ENCODE measurements at places on chromosomes 2 and 18.
A peak's percentile ranks its signal among the peaks of the same experiment; 100 is the strongest.

- no peak for DNase-seq
Measured at GRCh38 chr18:49400398-49401072, 59.9 kb downstream of the DYM start.

- no peak for DNase-seq
Measured at GRCh38 chr2:239949075-239949474, 76.1 kb downstream of the NDUFA10 start.

- no peak for DNase-seq
Measured at GRCh38 chr2:152598975-152599759, 118.1 kb downstream of the PRPF40A start.

- DNase-seq = no peak
Measured at GRCh38 chr2:6089474-6089873, 397.3 kb downstream of the SOX11 start.

DNA sequence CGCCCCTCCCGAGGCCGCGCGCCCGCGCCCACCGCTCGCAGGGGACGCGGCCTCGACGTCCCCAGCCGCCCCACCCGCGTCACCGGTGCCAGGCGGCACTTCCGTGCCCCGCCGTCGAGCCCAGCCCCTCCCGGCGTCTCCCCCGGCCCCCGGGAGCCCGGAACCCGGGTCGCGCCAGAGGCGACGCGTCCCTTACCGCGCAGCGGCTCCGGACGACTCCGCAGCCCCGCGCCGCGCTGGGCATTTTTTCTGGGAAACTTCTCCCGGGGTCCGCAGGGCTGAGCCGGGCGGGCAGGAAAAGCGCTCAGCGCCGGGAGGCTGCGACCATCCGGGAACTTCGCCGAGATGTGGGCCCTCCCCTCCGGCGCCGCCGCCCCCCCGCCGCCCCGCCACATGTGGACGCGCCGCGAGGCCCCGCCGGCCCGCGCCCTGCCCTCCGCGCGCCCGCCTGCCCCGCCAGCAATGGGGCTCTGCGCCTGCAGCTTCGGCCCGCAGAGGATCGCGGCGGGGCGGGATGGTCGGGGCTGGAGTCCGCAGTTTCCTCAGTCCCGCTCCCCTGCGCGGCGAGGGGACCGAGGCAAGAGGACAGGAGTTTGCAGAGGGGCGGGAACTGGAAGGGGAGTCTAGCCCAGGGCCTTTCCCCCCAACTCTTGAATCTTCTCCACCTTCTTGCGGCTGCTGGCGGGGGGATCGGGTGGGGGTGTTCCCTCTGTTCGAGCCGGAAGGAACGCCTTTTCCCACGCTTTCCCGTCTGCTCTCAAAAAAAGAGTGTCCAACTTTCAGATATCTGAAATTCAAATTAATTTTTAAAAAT is 81.5 kb downstream of the CHRNA1 start:
- DNase-seq = peak; percentile 73

GRCh38 chr2:23541503-23542229 is 156.7 kb downstream of the KLHL29 start:
- peak; percentile 56 for DNase-seq

- no peak for DNase-seq
Measured at GRCh38 chr2:85996591-85996990, 107.8 kb upstream of the ST3GAL5 start.

DNA sequence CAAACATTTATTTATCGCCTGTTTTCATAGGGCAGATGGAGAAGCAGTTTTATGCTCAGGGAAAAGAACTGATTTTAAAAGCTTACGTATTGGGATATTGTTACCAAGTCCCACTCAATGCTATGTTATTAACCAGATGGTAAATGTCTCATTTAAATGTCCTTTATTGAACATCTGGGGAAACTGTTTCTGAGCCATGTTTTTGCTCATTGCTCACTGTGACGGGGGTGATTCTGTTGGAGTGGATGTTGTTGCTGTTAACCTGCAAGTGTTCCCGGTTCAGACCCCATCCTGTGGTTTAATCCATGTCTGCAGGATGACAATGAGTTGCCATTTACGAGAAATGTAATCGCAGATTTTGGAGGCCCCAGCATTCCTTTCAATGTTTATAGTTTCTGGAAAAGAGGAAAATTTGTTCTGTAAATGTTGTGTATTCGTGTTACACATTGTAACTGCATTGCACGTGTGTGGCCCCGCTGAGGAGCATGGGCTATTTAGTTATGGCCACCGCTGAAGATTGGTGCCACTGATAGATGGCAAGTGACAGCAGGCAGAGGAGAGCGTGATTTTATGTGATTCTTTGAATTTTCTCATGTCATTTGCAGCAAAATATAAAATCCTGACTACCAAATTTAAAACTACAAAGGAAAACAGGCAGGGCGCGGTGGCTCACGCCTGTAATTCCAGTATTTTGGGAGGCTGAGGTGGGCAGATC is 174.8 kb upstream of the COPS8 start:
- no peak for DNase-seq

DNA sequence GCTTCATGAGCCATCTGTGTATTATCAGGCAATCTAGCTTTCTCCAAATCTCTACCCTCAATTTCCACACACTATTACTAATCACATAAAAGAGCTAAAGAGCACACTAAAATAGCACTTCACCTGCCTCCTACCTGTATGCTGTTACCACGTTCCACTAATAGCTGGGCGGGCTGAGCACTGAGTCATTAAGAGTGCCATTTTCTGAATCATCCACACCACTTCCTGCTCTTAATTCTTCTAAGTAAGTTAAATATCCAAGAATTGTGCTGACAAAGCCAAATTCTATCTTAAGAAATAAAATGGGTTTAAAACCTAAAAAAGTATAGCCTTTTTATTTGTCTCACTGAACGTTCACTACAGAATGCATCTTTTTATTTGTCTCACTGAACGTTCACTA is 35.7 kb downstream of the NOL10 start:
- DNase-seq = no peak

DNA sequence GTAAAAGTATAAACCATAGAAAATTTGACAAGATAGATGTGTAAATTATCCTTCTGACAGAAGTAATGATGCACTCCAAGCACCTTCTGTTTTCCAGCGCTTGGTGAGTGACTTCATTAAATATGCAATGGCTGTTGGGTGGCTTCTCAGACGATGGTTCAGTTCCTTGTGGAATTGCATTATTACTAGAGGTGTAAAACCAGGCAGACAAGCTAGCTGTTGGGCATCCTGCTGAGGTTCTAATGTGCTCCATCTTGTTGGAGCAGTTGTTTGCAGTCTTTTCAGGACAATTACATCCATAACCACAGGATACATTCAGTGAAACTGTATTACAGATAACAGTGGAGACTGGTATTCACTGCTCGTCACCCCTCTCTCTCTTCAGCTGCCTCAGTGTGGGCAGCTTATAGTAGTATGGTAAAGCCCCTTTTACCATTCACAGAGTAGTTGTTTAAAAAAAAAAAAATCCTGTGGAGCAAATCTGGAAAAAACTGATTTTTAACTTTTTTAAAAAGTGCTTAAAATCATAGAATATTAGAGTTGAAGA is 143.5 kb downstream of the AGPS start:
- peak; percentile 21 for DNase-seq

DNA sequence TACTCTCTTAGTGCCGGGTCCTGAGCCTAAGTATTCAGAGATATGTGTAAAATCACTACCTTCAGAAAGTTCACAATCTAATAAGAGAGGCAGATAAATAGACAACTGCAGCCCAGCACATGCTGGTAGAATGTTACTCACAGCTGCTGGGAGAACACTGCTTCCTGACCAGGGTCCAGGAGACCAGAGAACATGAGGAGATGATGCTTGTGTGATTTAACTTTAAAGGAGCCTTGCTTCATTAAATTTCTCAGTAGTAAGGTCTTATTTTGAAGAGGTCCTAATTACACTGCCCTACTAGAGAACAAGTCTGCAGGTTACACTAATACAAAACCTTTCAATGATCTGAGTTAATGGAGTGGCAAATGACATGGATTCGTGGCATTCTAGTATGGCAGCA is 209.9 kb upstream of the TRIB2 start:
- no peak for DNase-seq

GRCh38 chr2:12507295-12507694 is 209.4 kb upstream of the TRIB2 start:
- peak; percentile 55 for DNase-seq

DNA sequence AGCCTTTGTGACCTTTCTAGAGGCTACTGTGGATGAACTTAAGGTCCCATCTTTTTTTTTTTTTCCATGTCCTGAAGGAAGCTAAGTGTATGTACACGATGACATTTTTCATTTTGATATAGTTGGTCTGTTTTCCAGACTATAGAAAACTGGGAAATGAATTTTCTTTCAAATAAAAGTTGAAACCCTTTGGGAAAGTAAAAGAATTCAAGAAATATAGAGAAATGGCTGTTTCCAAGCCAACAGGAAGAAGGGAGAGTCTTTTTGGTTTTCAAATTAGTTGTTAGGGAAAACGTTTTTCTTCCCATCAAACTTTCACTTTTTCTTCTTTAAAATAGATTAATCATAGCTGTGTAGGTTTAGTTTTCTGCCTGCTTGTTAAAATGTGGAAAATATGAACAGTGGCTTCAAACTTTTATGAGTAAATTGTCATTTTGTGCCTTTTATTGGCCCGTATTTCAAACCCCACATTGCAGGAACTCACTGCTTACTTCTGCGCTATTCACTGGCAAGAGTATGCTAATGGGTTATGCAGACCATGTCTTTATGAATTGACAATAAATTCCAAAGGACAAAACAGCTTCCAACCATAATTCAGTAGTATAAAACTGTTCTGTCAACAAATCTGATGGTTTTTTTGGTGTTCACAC is 27.7 kb upstream of the LYPD1 start:
- no peak for DNase-seq

DNA sequence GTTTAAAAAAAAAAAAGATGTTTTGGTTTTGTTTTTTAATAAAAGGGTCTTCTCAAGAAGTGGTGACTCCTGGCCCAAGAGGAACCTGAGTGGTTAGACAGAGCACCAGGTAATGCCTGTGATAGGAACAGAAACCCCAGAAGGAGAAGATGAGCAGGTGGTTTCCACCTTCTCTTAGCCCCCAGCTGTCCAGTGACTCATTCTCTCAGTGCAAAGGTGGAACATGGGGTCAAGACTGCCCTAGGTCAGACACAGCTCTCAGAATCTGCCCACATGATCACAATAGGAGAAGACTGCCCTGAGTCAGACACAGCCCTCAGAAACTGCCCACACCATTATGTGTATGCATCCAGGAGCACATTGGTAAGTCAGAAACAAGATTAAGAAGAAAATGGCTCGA is 61.8 kb downstream of the TBC1D8 start:
- DNase-seq = no peak

DNA sequence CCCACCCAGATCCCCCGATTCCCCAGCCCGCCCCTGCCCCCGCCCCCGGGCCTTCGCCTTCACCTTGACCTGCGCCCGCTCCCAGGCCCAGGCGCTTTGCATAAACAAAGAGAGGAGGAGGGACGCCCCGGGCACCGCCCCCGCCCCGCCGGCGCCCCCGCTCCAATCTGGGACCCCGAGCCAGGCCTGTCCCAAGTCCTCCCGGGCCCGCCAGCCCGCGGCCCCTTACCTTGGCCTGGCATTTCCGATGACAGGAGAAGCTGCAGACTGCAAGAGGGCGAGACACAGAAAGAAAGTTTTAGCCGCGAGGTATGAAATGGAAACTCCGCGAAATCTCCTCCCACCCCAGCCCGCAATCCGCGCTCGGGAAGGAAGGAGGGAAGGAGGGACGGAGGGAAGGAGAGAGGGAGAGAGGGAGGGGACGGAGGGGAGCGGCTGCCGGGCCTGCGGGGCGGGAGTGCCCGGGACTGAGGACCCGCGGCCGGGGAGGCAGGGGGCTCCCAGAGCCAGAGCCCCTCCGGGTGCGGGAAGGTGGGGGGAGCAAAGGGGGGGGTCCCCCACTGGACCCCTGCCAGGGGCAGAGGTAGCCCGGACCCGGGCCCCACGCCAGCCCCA is 24.2 kb downstream of the TNS1 start:
- DNase-seq = no peak

All from BE2C (cell line).